ENCODE measurements at places on chromosomes 7 and 10.

DNA sequence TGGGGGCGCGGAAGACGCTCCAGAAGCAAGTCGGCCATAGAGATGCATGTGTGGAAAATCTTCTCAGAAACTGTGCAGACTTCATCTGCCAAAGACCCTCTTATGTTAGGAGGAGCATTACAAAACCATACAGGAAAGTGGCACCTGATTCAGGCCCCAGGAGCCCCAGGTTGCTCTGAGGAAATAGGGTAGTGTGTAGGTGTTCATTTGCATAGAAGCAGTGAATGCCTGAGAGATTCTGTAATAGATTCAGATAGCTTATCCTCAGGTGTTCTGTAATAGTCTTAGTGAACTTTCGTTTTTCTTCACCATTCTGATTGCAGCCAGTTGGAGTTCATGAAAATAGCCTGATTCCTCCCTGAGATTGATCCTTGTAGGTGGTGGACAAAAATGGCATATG lies 106.4 kb upstream of the GJD4 start:
- DNase-seq, result no peak

DNA sequence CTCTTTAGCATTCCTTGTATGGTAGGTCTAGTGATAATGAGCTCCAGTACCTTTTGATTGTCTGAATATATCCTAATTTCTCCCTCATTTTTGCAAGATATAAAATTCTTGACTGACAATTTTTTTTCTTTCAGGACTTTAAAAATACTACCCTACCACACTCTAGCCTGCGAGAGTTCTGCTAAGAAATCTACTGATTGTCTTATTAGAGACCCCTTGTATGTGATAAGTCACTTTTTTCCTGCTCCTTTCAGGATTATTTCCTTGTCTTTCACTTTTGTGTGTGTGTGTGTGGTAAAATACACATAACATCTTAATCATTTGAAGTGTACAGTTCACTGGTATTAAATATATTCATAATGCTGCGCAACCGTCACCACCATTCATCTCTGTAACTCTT lies 68.7 kb upstream of the PPP1R9A start:
- no peak for DNase-seq

GRCh38 chr7:114645451-114645850 lies 230.8 kb downstream of the FOXP2 start:
- DNase-seq, result no peak

DNA sequence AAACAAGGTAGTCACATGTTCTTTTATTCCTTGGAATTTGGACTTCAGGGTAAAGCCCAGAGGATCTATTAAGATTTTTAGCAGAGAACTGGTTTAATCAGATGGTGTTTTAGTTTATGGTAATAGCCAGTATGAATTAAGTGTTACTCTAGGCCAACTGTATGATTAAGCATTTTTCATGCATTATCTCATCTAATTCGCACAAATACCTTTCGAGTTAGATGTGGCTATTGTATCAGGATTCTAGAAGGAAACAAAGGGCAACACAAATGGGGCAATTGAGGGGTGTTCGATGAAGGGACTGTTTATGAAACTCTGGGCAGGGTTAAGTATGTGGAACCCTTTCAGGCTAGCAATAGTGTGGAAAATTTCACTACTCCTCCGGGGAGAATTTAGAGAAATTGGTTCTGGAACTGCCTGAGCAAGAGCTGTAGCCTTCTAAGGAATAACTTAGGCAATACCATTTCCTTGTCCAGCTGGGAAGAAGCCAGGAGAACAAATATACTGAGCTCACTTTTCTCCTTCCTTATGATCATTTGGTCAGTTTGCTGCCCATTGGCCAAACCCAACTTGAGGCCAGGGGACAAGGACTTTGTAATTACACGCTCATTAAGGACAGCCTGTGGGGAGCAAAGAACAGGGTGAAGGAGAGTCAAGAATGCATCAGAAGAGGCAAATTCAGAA lies 319.0 kb upstream of the FZD1 start:
- DNase-seq, result no peak

DNA sequence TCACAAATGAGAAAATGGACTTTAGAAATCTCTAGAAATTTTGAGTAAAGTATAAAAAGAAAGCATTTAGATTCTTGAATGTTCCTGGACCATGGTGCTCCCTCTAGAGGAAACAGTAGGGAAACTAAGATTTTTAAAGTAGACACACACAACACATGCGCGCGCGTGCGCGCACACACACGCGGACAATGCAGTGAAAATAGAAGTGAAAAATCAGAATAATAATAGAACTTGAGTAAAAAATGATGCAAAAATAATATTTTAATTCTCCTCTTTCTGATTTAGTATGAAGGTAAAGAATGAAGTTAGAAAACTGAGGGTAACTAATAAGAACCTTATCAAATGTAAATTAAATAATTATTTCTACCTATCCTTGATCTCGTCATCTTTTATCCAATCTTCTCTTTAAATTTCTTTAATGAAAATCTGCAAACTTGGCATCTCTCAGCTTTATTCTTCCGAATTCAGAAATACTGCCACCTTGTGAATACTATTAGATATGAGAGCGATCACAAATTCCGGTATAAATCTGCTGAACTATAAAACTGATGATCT lies 117.0 kb upstream of the AMPH start:
- no peak for DNase-seq

GRCh38 chr10:79266084-79266483 lies 81.2 kb upstream of the PPIF start:
- DNase-seq, result no peak

DNA sequence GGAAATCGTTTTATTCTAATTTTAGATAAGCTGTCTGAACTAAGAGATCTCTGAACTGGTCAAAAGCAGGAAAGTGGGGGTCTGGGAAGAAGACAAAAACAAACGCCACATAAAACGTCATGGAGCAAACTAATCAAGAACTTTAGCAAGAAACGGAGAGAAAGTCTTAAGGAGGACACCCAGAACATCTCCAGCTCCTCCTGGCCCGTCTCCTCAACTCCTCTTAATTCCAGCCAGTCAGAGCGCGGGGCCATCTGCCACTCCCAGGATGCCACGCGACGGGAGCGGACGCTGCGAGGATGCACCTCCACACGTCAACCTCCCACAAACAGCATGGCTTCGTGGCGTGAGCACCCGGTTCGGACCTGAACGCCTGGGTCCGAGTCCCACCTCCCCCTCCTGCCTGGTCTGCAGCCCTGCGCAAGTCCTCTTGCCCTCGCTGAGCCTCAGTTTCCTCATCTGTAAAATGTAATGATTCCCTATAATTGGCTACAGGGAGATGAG lies 598 bp downstream of the MMS19 start:
- no peak for DNase-seq

DNA sequence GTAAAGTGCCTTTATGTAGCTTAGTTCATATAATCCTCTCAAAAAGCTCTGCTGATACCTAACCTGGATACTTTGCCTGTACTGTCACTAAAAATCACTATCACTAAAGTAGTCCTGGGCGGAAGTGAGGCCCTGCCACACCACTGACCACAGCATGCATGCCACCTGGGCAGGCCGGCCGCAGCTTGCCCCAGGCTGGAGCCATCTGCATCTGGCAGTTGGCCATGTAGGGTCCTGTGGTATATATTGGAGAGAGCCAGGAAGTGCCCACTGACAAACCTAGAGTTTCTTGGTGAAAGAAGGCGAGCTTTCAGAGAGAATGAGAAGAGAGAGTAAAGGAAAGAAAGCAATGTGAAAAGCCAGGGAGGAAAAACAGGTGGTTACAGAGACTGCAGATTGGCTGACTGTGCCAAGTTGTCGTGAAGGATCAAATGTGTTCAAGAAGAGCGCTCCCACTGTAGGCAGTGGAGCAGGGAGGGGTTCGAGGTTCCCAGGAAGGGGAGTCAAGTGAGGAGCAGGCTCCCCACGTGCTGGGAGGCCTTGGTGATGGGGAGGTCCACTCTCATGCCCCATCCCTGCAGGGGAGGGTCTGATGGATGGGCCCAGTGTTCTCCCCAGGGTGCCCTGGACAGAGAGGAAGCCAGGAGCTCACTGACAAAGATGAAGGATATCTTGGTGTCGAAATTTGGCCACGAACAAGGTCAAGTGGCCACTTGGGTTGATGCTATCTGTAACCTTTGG lies 13.6 kb downstream of the LOXL4 start:
- no peak for DNase-seq

GRCh38 chr10:27663621-27664020 lies 82.0 kb downstream of the MKX start:
- DNase-seq, result no peak

DNA sequence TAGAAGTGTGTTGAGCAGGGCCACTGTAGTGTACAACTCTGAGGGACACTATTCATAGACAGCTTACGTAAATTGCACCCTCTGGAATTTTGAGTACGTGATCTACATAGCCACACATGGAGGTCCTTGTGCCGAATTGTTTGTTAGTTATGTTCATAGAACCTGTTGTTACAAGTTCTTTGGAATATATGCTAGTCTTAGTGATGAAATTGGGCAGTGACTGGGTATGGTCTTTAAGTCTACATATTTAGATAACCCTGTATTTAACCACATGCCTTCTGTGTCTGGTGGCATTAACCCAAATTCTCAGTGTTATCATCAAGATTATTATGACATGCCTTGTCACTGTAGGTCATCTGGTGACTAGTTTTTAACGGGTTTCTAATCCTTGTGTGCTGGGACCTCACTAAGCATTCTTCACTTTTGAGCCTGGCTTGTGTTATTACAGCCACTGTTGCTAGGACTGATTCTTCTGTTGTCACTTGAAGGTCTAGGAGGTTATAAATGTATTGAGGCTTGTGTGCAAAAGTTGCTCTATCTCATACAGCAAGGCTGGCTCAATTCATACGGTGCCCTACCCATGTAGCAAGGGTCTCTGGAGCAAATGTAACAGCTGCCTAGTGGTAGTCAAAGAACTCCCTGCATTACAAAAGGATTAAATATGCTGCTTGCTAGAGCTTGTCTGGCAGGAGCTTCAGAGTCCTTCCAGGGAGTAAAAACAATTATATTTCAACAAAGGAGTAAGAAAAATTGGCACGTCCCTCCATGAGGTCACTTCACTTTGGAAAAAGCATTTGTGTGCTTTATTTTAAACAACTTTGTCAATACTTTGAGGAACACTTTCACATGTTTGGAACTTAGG lies 65.4 kb downstream of the CDK14 start:
- DNase-seq, result no peak

- DNase-seq, result no peak
Observed at GRCh38 chr7:3201306-3201705, 99.7 kb upstream of the SDK1 start.

DNA sequence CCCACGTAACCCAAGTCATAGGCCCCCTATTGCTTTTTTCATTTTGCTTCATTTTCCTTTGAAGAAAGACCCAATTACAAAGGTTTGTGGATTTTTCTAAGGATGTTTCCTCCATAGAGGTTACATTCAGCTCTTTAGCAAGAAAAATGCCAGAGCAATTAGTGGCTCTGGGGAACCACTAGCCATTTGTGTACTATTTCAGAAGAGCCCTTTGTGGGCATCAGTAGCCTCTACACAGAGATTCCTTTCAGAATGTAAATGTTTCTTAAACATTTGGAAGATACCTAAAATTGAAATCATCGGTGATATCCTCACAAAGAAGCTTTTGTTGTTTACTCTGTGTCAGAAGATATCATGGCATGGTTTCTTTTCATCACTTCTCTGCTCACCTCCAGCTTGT lies 291.0 kb upstream of the KMT2E start:
- no peak for DNase-seq

- no peak for DNase-seq
Observed at GRCh38 chr7:6153646-6154541, 118.5 kb downstream of the CYTH3 start.

DNA sequence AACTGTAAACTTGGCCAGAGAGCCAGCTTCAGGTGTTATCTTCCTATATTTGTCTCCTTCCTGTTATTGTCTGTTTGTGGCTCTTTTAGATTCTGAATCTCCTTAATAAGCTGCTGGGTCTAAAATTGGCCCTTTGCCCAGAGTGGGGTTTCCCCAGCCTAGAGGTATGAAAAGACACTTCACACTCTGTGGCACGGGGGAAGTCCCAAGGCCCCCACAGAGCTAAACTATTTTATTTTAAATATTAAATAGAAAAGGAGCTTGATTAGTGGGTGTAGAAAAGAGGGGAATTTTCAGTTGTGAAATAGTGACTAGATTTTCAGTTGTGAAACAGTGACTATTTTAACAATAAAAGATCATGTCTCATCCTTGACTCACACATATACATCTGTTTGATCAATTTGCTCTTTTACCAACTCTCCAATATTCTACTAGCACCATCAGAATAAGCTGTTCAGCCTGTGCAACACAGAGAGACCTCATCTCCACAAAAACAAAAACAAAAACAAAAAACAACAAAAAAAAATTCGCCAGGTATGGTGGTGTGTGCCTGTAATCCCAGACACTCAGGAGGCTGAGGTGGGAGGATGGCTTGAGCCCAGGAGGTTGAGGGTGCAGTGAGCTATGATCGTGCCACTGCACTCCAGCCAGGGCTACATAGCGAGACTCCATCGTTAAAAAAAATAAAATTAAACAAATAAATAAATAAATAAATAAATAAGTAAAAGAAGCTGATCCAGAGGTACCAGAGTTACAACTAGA lies 24.9 kb upstream of the ADO start:
- peak; percentile 47 for DNase-seq

GRCh38 chr7:8436965-8437364 lies 3.6 kb downstream of the NXPH1 start:
- DNase-seq, result no peak

DNA sequence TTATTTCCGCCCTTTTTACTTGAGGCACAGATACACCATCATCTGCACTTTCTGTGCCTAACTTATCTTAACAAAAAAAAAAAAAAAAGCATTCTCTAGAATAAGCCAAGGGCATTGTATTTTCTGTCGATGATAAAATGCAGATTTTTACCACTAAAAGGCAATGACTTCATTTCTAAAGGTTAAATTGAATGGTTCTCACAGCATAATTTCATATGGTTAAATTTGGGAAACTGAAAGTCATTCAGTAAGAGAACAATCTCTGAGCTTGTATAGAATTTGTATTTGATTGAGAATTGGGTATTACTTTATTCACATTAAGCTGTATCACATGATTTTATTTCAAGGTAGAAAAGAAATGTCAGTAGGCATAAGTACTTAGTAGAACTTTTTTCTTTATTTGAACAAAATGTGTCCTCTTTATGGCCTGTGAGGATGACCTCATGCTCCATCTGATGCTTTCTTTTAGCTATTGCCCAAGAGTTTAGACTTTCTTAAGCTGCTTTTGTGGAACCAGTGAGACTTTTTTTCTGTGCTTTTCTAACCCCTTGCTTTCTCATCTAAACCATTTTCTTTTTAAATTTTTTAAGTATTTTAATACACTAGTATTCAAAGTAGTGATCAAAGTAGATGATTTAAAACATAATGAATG lies 110.3 kb downstream of the LRRC4 start:
- DNase-seq, result no peak

- DNase-seq, result no peak
Observed at GRCh38 chr7:13846386-13846785, 143.1 kb downstream of the ETV1 start.

- no peak for DNase-seq
Observed at GRCh38 chr10:14569274-14570060, 205.2 kb downstream of the FAM107B start.

GRCh38 chr10:131979821-131980270 lies 1.9 kb downstream of the BNIP3 start:
- no peak for DNase-seq

GRCh38 chr10:102628451-102628911 lies 15.8 kb upstream of the TRIM8 start:
- DNase-seq, result no peak

GRCh38 chr10:59077855-59078254 lies 98.6 kb upstream of the PHYHIPL start:
- DNase-seq, result no peak

Data from stimulated activated CD8-positive, alpha-beta memory T cell treated with anti-CD3 and anti-CD28 coated beads, Interleukin-4, amount 100 ng/mL, for 1 hour (primary cell).